ENCODE measurements at places on chromosomes 6 and 20.

GRCh38 chr6:115310156-115310555, 750.5 kb downstream of the FRK start:
- peak; percentile 11 for DNase-seq

- peak; percentile 50 for DNase-seq
Measured at GRCh38 chr6:16762268-16762549, 949 bp upstream of the ATXN1 start.

DNA sequence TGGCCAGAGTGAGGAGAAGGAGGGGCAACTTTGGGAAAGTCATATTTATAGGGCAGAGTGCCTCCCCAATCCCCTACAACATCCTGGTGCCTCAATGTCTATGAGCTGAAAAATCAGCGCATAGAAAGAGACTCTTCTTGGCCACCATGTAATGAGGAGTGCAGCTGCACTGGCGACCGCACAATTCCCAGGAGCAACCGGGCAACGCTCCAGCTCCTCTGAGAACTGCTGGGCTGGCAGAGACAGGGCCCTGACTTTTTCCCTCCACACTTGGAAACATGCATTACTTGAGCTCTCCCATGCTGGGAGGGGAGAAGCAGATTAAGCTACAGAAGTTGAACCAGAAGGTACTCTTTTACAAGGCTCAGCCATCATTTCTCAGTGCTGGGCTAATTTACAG, 31.4 kb upstream of the MARCKS start:
- DNase-seq = peak; percentile 91

DNA sequence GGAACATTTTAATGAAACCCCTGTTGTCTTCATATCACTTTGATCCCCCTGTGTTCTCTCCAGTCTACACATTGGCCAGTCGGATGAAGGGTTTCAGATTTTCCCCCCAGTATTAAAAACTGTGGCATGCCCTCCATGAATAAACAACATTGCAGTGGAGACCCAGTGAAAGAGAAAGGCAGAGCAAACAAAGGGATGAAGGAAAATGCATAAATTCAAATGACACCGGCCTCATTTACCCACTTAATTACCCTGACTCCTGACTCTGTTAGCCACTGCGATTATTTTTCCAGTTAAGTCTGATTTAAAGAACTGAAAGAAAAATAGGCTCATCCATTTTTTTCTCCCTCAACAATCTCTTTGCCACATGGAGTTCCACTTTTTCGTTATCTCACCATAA, 569.2 kb downstream of the TFAP2B start:
- DNase-seq = no peak

- DNase-seq = no peak
Measured at GRCh38 chr20:19874040-19874727, 116.1 kb downstream of the RIN2 start.

DNA sequence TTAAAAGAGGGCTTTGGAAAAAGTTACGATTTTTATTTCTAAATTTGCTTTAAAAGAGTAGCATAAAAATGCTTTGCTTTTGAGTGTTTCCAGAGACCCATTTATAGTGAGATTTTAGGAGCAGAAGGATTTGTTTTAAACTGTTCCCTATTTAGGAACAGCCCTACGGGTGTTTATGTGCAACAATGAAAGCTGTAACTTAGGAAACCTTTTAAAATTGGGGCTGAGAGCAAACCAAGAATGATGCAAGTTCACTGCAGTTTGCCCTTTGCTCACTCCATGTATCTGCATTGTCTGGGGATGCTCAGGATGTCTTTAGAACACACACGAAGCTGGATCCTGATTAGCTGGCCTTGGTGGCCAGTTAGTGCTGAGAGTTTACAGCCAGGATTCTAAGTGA, 40.9 kb downstream of the GHRH start:
- no peak for DNase-seq

- no peak for DNase-seq
Measured at GRCh38 chr20:64113796-64114355, 6.5 kb upstream of the NPBWR2 start.

DNA sequence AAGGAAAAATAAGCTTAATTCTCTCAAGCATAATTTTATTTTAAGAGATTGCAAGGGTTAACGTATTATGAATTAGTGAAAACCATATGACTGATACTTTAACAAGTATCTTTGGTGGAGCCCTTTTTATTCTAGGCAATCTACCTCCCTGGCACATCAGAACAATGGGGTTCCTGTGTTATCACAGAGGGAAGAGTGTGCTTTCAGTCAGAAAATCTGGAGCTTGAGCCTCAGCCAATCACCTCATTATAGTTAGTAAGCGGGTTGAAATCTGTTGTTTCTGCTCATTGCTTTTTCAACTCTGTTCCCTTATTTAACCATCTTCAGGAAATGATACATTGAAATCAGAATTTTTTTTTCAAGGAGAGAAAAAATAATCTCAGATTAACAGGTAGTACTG, 391 bp downstream of the ADGRF1 start:
- DNase-seq = no peak

GRCh38 chr6:36979347-36979742, 6.7 kb downstream of the MTCH1 start:
- no peak for DNase-seq

DNA sequence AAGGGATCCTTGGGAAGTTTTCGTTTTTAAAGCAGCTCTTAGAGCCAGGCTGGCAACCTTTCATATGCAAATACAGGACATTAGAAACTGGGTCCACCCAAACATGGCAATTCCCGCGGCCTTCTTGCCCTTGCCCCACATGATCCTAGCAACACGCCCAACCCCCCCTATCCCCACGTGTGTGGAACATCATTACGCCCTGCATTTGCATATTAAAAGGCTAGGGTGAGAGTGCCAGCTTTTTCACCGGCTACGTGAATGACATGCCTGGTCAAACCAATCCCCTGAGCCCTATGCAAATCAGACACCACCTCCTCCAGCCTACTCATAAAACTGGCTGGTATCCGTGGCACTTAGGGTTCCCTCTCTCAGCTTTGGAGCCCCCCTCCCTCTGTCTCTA, 88.1 kb downstream of the TNFRSF21 start:
- no peak for DNase-seq

All from RPMI7951 (cell line).